ENCODE measurements at places on chromosomes 1 and 21. TPM values are rescaled to one million over a fixed set of nuclear protein-coding genes. Genes with fewer than 3 reads are reported as not detected.

The TFF1 gene
- total RNA-seq: not detected

The HTR6 gene
- not detected for total RNA-seq

The ECM1 gene
- total RNA-seq: 21.1 TPM

The ATP8B2 gene
- 44.0 TPM for total RNA-seq

The PRR9 gene
- total RNA-seq: not detected

The PLCH2 gene
- total RNA-seq: 1.5 TPM

The CLEC20A gene
- not detected for total RNA-seq

The TTC4 gene
- total RNA-seq: 23.3 TPM

The NPR1 gene
- total RNA-seq: 87.9 TPM

The GPR3 gene
- total RNA-seq: 1.1 TPM

The ATP6V0B gene
- total RNA-seq: 202 TPM
